ENCODE measurements at places on chromosomes 5 and 9.

DNA sequence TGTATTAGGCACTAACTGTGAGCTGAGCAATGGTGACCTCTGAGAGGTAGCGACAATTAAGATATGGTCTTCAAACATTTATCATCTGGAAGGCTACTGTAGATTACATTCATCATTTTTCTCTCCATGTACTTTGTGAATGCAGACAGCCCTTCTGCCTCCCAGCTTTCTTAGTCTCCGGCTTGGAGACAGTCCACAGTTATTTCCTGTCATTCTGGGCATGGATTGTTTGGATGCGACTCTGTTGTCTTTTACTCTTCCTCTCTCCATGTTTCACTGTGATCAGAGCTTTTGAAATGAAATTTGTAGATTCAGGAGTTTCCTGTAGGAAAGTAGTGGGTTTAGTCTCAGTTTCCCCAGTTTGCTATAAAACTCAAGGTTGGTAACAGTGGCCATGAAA lies 20.5 kb downstream of the DMRT2 start:
- DNase-seq: no peak

DNA sequence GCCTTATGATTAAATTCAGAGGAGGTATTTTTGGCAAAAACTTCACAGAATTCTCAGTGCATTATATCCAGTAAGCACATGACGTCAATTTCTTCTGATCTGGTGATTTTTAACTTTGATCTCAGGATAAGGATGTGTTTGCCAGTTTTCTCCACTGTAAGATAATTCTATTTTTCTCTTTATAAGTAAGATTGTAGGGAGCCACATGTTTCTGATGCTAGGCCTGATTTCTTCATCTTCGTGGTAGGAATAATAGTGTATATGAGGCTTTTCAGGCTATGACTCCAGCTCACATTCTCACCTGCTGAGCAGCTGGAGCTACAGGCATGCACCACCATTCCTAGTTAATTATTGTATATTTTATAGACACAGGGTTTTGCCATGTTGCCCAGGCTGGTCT lies 32.1 kb upstream of the LMNB1 start:
- no peak for DNase-seq

- DNase-seq: no peak
Measured at GRCh38 chr9:27712806-27713205, 139.5 kb upstream of the C9orf72 start.

- DNase-seq: no peak
Measured at GRCh38 chr5:313265-313664, 8.2 kb upstream of the AHRR start.

- DNase-seq: no peak
Measured at GRCh38 chr5:16593628-16594027, 23.2 kb downstream of the RETREG1 start.

Data from stimulated activated CD8-positive, alpha-beta memory T cell treated with anti-CD3 and anti-CD28 coated beads, Interleukin-7, amount 100 ng/mL, for 48 hours (primary cell).